CD4-positive, alpha-beta T cell treated with Interleukin-4 for 1 hour (primary cell): ENCODE measurements at places on chromosomes 3 and 15.
A peak's percentile ranks its signal among the peaks of the same experiment; 100 is the strongest.

- no peak for DNase-seq
Measured at GRCh38 chr15:33094336-33094735, 100.2 kb downstream of the FMN1 start.

GRCh38 chr15:97566961-97567360 is 393.5 kb upstream of the ARRDC4 start:
- DNase-seq, result no peak

DNA sequence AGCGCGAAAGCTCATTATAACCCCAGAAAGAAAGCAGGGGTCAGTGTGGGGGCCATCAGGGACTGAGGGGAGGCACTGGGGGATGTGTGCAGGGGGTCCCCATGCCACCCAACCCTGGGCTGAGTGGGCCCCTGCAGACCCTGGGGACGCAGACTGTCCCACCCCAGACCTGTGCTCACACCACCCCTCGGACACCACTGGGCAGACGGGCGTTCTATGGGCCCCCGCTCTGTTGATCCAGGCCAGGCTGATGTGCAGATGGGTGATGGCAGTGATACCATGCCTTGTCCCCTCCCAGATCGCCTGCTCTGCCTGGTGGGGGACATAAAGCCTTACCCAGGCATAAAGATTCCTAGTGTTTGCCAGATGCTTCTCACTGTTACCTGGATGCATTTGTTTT is 259.7 kb upstream of the TLE3 start:
- no peak for DNase-seq

DNA sequence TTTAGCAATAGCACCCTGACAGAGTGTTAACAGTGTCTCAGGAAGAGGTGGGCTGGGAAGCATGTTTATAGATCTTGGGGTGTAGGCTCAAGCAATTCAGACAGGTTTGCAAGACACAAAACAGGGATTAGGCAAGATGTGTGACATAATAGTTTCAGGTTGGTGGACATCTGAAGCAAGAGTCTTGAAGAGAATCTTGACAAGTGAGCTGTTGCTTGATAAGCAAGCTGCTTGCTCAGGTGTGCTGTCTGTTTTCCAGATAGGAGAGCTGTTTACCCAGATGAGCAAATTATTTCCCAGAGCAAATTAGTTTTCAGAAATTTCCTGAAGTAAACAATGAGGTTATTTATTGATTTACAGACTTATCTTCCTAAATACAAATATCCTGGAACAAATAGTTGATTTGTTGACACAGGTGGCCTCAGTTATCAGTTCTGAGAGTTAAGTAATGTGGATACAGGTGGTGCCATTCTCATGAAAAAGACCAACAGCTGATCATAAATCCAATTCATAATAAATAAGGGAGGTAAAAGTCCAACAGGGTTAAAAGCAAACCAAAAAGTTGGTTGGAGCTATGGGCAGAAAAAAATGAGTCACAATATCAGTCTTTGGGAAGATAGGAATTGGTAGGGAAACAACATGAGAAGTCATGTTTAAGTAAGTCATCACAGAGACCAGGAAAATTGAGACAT is 437.3 kb downstream of the TBL1XR1 start:
- no peak for DNase-seq

DNA sequence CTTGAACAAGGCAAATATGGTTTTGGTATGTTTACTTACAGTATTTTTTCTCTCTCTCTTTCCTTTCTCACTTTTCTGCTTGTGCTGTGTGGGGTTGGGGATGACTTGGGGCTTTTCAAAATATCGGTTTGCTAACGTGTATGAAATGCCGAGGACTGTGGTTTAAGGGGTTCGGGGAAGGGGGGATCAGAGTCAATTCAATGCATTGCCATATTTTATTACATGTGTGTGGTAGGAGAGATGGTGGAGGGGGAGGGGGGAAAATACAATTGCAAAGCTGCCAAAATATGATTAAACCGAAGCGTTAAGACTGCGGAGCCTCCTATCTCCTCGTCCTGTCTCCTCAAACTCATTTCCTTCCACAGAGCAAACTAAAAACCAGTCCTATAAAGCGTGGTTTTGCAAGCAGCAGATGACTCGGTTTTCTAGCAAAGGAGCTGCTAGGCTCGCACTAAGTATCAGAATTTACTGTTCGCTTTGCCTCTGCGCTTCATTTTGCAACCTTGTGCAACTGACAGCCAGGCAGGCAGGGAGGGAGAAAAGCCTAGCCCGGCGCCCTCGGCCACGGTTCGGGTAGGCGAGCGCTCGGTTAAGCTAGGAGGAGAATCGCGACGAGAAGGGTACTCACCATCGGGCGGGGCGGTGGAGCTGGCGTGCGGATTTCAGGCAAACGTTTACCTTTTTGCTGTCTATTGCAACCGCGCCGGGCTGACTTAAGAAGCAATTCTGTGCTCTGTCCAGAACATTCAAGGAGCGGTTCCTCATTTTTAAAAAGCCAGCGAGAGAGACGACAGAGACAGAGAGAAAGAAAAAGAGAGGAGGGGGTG is 4.0 kb upstream of the NR2F2 start:
- no peak for DNase-seq

DNA sequence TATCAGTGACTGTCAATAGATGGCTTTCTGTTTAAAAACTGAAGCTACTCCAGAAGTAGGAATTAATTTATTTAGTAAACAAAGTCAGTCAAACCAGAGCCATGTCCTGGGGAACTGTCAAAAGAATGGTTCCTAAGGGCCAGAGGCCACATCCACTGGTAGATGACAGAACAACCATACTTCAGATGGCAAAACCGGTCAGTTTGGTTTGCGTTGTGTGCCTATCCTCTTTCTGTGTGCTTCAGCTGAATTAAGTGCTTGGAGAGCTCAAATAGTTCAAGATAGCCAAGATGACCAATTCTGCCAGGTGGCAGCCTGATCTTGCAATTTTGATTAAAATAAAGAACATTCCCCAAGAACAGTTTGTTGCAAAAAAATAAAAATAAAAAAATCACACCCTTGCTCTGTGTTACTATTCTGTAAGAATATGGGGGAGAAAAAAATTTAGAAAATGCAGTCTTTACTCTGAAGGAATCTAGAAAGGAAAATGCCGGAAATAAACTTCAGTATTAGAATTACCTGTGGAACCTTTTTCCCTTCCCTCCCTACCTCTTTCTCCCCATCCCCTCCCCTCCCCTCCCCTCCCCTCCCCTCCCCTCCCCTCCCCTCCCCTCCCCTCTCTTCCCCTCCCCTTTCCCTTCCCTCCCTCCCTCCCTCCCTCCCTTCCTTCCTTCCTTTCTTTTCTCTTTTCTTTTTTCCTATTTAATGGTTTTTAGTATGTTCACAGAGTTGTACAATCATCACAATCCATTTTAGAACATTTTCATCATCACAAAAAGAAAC is 2.5 kb downstream of the MAP3K13 start:
- no peak for DNase-seq

DNA sequence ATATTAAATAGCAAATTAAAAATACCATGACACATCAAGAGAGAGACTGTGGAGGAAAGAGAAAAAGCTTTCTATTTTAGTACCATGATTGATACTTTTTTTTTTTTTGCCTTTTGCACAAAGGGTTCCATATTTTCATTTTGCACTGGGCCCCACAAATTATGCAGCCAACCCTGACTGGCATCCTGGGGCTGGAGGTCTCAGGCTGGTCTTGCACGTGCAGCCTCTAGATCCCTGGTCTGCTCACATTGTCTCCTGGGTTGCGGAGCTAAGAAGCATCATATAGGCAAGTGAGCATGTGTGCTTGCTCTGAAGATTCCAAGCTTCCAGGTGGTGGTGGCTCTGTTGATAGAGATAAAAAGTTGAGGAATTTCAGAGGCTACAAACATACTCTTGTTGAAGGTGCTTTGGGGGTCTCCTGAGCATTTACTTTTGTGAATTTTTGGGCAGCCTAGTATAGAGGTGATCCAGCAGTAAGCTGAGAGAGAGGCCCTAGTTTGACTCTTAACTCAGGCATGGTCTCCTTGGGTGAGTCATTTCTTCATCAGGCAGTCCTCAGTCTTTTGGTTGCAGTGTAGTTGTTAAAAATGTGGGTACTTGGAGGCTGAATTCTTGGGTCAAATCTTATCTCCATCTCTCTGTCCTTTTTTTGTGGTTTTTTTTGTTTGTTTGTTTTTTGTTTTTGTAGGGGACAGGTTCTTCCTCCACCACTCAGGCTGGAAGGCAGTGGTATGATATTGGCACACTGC is 31.3 kb downstream of the SMAD3 start:
- DNase-seq, result no peak

DNA sequence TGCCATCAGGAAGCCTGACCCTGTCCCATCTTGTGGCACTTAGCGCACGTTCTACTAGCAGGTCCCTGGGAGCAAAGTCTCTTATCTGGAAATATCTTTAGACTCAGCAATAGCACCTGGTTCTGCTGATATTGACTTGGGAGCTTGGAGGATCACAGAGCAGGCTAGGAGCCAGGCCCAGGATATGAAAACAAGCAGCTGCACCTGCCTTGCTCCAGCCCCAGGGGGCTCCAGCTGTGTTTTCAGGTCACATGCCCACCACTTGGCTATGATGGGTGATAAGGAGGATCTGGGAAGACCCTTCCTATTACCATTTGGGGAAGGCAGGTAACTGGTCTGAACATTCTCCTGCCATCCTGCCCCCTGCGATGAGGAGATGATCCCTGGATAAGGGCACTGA is 87.8 kb downstream of the C3orf70 start:
- no peak for DNase-seq

GRCh38 chr3:50321336-50322114 is 1.0 kb downstream of the HYAL2 start:
- DNase-seq, result peak; percentile 84

DNA sequence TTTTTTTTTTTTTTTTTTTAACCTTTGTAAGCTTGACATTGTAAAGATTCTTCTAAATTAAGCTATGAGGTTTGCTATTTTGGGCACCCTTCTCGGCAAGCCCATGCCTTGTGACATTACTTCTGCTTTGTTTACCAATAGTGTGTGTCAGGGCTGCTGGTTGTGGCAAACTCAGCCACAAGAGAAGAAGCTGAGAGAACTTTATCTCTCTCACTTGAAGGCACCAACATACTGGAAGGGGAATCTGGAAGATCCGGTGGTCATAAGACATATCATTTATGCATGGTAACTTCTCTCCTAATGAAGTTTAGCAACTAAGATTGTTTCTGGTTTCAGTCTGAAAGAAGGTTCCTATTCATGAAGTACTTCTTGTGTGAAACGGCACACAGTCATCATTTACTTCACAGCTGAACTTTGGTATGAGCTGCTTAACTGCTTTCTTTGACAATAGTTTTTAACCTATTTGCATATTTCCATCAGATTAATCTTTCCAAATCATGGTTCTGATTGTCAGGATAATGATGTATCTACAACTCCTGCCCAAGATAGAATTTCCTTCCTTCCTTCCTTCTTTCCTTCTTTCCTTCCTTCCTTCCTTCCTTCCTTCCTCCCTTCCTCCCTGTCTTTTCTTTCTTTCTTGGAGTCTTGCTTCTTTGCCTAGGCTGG is 189.3 kb downstream of the NFKBIZ start:
- no peak for DNase-seq

GRCh38 chr3:110727056-110727455 is 344.6 kb upstream of the NECTIN3 start:
- no peak for DNase-seq

GRCh38 chr3:59515966-59516365 is 466.1 kb upstream of the CFAP20DC start:
- DNase-seq, result no peak

DNA sequence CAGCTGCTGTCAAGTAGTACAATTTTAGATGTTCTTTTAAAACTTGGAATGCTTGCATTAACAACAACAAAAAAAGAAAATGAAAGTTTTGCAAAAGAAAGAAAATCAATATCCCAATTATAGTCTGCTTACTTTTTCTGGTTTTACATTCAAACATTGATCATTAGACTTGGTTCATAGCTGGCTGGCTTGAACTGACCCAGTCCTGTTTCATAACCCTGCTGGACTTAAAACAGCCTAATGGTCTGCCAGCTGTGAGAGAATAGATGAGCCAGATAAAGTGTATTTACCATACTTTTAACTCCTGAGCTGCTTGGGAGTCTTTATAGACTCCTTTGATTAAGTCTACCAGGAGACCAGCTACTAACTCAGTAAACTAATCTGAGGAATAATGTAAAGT is 59.2 kb downstream of the PIAS1 start:
- DNase-seq, result no peak

DNA sequence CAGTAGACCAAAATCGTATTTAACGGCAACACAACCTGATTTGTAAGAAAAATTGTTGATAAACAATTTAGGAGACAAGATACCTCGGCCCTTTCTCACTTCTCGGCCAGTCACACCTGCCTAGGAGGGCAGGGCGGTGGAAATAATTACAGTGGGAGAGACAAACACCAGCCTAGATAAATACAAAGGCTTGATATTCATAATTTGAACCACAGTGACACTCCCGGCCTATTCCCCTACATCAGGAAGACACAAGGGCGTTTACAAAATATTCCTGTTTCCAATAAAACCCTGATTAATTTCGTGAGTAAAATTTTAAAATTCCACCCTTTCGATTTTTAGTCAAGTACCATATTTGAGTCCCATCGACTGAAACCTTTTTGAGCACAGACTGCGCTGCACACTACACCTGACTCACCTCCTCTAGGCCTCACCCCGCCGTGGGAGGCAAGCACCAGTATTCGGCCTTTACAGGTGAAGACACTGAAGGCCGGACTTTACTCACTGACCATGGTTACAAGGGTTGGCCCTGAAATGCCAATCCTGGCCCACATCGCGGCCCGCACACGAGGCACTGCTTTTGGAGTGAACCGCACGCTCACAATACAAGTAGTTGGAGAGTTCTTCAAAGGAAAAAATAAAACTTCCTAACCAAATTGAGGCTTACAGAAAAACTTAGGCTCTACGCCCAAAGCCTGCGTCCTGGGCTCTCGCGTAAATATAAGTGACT is 794 bp downstream of the ARPP19 start:
- DNase-seq, result peak; percentile 41

- DNase-seq, result no peak
Measured at GRCh38 chr3:123258811-123259420, 57.2 kb downstream of the SEC22A start.

GRCh38 chr3:194959217-194959616 is 273.5 kb downstream of the FAM43A start:
- DNase-seq, result no peak

DNA sequence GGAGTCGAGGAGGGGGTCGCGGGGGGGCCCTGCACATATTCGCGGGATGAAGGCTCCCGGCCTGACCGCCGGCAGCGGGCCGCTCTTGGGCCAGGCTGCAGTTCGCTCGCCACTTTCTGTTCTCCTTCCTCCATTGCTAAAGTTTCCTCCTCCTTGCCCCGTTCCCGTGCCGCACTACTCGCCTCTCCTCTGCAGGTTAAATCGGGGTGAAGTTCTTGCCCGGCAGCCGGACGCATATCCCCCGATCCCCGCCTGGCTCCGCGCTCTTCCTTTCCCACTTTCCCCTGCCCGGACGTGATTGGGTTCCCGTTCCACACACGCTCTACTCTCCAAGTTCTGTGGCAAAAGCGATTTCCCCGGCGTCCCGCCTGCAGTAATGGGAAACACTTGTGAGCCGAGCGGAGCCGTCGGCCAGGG is 556 bp downstream of the CRYBG3 start:
- DNase-seq, result peak; percentile 13
